KBM-7 (cell line): ENCODE measurements at places on chromosomes 12 and 14.

GRCh38 chr14:80946797-80947196, 5.3 kb upstream of the CEP128 start:
- DNase-seq, result no peak

DNA sequence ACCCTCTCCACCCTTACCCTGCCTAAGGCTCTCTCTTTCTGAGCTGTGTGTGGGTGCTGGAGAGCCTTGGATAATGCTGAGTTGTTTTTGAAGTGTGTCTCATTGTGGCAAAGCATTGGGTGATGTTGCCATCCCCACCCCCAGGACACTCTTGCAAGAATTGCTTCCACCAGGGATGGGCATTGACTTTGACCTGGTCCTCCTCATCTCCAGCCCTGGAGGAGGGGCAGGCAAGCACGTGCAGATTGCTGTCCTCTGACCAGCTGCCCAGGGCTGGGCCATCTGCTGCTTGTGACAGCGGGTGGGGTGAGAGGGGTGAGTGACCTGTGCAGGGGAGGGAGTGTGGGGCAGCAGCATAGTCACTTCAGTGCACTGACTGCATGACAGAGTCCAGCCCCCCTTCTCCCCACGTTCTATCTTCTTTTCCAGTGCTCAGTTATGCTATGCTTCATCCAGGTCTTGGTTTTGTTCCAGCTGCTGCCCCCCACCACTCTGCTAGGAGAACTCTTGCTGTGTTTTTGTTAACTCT, 26.2 kb downstream of the SUSD6 start:
- DNase-seq, result no peak

DNA sequence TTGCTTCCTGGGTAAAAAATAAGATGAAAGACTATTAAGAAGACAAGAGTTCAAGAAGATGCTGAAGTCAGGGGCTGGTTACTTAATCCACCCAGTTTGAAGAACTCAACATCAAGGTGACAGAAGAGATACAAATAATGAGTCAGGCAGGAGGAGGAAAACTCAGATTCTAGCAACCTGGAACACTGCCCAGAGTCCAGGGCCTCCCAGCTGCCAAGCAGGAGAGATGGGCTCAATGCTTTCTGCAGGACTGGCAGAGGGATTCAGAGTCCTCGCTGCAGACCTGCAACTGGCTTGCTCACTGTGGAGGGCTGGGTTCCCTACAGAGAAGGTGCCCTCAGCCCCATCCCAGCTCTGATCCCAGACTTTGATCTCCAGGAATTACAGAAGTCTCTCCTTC, 28.6 kb upstream of the CEBPE start:
- no peak for DNase-seq

GRCh38 chr12:74918291-74918690, 291.3 kb downstream of the KCNC2 start:
- no peak for DNase-seq

DNA sequence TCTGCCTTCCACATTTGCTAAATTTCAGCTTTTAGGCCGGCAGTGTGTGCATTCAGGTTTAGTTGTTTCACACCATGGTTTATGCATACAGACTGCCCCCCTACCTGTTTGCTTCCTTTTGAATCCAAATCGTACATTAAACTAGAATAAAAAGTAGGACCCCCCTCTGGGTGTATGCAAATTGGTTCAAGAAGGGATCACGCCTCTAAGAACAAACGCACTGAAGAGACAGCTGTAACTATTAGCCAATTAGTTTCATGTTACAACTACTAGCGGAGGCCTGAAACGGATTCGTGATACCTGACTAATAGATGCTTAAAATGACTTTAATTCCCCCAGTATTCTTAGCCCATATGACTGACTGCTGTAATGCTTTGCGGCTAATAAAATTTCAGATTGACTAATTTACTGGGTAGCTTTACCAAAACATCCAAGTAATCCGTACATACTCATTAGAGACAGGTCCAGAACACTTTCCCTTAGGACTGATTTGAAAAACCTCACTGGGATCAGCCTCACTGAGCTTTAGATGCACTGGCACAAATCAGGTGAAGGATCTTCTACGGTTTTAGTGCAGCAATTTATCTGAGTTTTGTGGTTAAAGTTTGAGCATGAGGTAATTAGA, 411.8 kb downstream of the NPAS3 start:
- no peak for DNase-seq

DNA sequence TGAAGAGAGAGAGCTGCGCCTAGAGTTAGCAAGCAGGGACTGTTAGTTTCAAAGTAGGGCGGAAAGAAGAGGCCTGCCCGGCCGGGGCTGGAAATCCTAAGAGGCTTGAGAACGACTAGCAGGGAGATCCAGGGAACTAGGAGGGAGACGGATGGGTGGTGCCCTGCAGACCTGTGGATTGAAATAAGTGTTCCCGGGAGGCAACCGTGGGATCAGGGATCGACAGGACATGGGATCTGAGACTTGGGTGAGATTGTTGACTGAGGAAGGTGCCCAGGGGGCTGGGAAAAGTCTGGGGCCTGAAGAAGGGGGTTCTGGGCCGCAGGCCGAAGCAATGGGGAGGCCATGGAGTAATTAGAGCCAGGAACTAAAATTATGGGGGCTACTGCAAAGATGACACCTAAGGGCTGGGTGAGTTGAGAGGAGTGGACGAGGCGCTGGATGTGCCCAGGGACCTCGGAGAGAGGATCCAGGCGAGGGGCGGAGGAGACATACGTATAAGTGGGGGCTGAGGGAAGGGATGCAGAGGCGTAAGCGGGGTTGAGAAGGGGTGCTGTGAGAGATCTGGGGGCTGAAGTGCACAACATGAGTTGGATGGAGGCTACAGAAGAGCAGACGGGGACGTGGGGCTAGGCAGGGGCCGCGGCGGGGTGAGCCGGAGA, 635 bp downstream of the LTA4H start:
- peak; percentile 37 for DNase-seq

DNA sequence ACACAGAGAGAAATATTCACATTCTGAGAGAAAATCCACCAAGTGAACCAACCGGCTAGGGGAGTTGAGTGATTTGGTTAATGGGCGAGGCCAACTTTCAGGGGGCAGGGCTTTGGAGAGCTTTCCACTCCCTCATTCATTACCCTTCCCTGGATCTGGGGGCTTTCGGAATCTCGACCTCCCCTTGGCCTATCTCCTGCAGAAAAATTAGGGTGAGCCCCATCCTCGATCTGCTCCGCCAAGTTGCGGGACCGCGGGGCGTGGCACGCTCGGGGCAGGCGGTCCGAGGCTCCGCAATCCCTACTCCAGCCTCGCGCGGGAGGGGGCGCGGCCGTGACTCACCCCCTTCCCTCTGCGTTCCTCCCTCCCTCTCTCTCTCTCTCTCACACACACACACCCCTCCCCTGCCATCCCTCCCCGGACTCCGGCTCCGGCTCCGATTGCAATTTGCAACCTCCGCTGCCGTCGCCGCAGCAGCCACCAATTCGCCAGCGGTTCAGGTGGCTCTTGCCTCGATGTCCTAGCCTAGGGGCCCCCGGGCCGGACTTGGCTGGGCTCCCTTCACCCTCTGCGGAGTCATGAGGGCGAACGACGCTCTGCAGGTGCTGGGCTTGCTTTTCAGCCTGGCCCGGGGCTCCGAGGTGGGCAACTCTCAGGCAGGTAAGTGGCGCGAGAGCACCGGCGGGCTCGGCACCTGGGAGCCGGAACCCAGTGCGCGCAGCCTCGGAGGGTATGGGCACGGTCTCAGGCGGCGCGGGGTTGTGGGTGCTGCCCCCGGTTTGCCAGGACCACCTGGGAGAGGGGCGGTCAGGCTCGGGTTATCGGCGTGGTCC, at the start of gene ERBB3:
ERBB3 (plus strand) TSS at position 443 of the 833 bp plus-strand sequence; CDS start at position 579, 136 bp downstream.
- DNase-seq, result peak; percentile 86

DNA sequence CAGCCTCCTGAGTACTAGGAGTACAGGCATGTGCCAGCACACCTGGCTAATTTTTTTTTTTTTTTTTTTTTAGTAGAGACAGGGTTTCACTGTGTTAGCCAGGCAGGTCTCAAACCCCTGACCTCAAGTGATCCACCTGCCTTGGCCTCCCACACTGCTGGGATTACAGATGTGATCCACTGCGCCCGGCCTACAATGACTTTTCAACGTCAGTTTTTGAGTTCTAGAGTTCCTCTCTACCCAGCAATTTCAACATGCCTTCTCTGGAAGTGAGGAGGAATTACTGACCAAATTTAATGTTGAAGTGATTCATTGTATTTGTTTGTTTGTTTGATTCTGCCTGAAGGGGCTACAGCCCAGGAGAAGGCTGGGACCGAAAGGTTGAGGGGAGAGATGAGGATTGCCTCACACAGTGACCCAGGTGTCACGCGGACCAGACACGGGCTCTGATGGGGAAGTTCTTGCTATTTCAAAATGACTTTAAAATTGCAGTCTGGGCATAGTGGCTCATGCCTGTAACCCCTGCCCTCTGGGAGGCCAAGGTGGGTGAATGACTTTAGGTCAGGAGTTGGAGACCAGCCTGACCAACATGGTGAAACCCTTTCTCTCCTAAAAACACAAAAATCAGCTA, 8.6 kb upstream of the DENR start:
- DNase-seq, result no peak

DNA sequence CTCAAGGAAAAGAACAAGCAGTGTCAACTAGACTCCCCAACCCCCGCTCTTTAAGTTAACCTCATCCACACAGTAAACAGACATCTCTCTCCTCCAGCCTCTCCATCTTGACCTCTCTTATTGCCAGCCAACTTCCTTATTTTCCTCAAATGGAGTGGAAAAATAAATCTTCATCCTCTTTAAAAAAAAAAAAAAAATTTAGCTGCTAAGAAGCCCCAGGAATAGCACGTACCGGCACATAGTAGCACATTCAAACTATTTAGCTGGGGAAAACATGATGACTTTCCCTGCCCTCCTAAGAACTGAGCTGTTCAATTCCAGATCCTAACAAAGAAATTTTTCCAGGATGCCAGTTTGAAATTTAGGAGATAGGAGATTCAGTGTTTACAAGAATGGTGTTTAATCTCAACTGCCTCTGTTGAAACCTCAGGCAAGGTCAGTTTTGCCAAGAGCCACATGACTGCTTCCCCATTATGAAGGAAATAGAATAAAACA, 90.8 kb downstream of the EPS8 start:
- peak; percentile 82 for DNase-seq

- DNase-seq, result no peak
These were observed 120.9 kb downstream of the FOXA1 start for GRCh38 chr14:37474191-37474590.

- no peak for DNase-seq
These were observed 17.5 kb downstream of the SLC35F4 start for GRCh38 chr14:57848353-57848752.

GRCh38 chr14:81007131-81007530, 51.7 kb downstream of the TSHR start:
- DNase-seq, result no peak

- DNase-seq, result no peak
These were observed 13.2 kb upstream of the KRT80 start for GRCh38 chr12:52204931-52205505.

DNA sequence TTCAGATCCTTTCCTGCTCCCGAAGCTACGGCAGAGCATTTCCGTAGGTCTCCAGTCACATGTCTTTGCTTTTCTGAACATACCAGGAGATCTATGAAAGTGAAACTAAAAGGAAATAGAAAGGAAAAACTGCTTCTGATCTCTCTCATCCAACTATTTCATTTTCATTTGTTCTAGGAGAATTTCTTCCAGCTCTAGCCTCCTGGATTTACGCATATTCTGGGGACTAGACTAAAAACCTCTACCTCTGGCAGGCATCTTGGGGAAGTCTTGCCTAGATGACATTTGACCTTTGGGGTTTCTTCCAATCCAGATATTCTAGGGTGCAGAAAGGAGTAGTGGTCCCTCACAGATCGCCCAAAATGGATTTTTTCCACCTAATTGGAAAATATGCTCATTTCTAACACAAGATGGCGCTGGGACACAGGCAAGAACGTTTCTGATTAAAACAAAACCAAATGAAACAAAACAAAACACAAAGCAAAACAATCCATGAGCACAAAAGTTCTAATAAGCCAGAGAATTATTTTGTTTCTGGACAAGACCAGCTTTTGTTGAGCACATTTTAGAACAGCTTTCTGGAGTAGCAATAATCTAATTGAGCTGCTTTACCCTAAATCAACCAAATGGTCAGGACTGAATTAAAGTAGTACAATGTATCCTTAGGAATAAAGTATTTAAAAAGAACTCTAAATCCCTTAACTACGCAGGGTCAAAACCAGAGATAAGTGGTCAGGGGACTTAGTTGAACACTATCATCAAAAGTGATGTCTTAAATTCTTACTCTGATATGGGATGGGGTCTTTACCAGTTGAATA, 12.3 kb upstream of the PARP11 start:
- DNase-seq, result peak; percentile 61

GRCh38 chr14:75375983-75376382, 51.8 kb upstream of the JDP2 start:
- no peak for DNase-seq

GRCh38 chr12:82968631-82969367, 282.1 kb downstream of the TMTC2 start:
- DNase-seq, result no peak

DNA sequence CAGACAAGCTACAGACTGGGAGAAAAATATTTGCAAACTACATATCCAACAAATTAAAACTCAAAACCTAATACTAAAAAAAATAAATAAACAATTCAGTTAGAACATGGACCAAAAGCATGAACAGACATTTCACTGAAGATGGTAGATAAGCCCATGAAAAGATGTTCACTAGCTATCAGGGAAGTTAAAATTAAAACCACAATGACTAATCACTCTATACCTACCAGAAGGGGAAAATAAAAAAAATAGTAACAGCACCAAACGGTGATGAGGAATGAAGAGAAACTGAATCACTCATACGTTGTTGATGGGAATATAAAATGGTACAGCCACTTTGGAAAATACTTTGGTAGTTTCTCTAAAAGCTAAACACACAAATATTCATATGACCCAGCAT, 31.1 kb upstream of the DHRS7 start:
- no peak for DNase-seq

DNA sequence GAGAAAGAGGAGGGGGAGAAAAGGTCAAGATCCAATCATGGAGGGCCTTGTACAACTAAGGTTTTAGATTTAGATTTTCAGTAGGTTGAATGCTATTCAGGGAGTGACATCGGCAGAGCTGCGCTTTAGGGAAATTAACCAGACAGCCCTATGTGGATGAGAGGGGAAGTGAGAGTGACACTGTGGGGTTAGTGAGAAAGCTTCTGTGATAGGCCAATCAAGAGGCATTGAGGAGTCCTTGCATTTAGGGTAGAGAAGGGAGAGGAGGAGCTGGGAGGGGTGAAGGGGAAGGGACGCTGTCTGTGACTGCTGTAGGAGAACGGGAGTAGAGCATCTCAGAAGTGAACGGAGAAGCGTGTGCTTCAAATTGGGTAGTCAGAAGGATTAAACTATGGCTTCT, 3.4 kb downstream of the HSD17B6 start:
- peak; percentile 54 for DNase-seq

- DNase-seq, result peak; percentile 53
These were observed 8.9 kb downstream of the ISCA2 start for GRCh38 chr14:74502236-74503019.

- no peak for DNase-seq
These were observed 151.7 kb downstream of the NUAK1 start for GRCh38 chr12:105986779-105987684.

DNA sequence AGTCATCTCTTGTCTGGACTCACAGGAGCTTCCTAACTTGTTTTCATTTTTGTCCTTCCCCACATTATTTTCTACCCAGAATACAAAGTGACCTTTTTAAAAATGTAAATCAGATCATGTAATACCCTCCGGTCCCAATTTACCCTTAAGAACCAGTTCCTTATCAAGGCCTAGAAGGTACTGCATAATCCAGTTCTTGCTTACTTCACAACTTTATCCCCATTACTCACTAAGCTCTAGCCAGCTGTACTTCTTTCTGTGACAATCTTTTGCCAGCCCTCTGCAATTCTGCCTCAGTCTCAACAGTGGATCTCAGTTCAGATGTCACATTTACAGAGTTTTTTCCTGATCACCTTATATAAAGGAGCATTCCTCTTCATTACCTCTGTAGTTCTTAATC, 11.6 kb downstream of the RAP1B start:
- no peak for DNase-seq
